ENCODE measurements at places on chromosomes 16 and 17. TPM values are rescaled to one million over a fixed set of nuclear protein-coding genes. Genes with fewer than 3 reads are reported as not detected.

DNA sequence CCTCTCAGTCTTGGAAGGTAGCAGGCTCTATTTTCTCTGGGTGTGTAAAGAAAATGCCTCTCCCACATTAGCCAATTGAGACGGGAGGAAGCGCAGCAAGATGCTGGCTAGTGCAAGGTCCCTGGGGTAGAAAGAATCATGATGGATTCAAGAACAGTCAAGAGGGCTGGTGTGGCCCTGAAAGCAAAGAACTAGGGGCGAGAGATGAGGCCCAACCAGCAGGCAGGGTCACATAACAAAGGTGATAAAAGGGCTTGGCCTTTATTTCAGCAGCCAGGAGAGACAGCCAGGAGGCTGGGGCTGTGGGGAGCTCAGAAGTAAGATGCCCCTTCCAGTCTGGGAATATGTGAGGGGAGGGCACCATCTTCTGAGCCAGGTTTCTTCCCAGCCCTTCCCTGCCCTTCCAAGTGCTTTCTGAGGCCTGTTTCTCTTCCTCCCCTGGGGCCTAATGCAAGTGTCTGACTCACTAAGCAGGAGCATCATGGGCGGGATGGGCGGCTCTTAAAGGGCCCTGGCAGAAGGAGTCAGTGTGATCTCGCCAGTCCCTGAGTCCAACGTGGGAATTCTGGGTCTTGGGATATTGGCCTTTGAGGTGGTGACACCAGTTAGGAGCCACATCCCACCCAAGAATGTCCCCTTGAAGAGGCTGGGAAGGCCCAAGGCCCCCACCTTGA is 3.9 kb upstream of the NLRC5 start:
- no peaks in the 10 kb centered on the region for H3K27me3 ChIP-seq
- H3K27ac ChIP-seq: no peak overlapping the region
- H3K4me3 ChIP-seq: no peak overlapping the region
- DNase-seq: peak; percentile 65
- H3K4me1 ChIP-seq: peaks cover 13% of the 10 kb centered on the region

DNA sequence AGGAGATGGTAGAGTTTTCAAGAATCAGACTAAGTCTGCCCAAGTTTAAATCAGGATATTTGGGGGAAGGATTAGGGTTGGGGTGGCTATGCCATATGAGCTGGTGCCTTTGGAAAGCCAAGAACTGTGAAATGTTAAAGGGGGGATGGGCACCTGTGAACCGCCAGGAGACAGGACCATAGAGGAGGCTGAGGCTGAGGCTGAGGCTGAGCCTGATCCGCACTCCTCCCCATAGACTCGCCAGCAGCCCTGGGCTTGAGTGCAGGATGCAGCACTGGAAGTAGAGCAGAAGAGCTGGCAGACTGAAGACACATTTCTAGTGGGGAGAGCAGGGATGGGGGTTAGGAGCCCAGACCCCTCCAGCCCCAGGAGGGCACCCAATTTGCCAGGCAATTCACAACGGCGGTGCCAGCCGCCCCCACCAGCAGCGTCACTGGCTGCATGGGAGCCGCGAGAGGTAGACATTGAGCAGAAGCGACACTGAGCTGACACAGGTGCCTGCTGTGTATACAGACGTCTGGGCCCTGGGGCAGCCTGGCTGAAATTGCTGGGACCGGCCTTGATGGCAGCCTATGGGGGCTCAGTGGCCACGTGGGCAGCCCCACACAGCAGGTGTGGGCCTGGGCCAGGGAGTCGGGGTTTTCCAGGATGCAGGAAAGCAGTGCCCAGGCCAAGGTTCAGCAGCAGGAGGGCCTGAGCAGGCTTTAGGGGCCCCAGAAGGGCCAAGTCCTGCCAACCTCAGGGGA is 9.2 kb downstream of the PIMREG start:
- H3K27me3 ChIP-seq: no peaks in the 10 kb centered on the region
- peaks cover 9% of the 10 kb centered on the region for H3K4me1 ChIP-seq
- no peaks in the 10 kb centered on the region for H3K36me3 ChIP-seq
- no peak for DNase-seq
- H3K4me3 ChIP-seq: no peak overlapping the region

SMTNL2 gene
- total RNA-seq: not detected

GRCh38 chr16:21084631-21085225 is 65.9 kb downstream of the DNAH3 start:
- no peaks in the 10 kb centered on the region for H3K27me3 ChIP-seq
- peaks cover 11% of the 10 kb centered on the region for H3K4me1 ChIP-seq
- no peaks in the 10 kb centered on the region for H3K36me3 ChIP-seq
- no peak overlapping the region for H3K27ac ChIP-seq
- no peak overlapping the region for H3K4me3 ChIP-seq

DNA sequence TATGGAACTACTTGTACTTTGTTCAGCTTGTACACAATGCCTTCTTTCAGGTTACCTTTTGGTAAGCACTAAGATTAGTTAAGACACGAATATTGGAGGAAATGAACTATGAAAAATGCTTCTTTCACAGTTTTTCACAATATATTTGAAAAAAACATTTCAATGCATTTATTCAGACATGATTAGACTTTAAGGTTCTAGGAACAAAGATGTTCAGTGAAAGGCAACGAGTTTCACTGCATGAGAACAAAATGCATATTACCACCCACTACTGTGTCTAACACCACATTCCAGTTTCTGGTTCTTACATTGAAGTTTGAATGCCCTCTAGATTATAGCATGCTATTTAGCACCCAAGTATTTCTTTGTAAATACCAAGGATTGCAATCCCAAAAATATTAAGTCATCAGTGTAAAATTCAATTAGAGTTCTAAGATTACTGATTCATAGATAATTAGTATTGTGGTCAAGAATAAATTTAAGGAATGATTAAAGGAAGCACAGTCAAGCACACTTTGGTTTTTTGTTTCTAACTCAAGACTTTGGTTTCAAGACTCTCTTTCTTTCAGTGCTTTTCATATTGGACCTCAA is 261.7 kb downstream of the CEP112 start:
- no peak overlapping the region for H3K4me3 ChIP-seq
- no peaks in the 10 kb centered on the region for H3K36me3 ChIP-seq
- H3K27ac ChIP-seq: no peak overlapping the region
- H3K4me1 ChIP-seq: peaks cover 11% of the 10 kb centered on the region
- no peaks in the 10 kb centered on the region for H3K27me3 ChIP-seq
- DNase-seq: no peak

- DNase-seq: no peak
- no peak overlapping the region for H3K27ac ChIP-seq
- peaks cover 7% of the 10 kb centered on the region for H3K4me1 ChIP-seq
- H3K27me3 ChIP-seq: no peaks in the 10 kb centered on the region
- H3K4me3 ChIP-seq: no peak overlapping the region
Measured at GRCh38 chr16:65315081-65315780, 193.4 kb upstream of the CDH11 start.

DNA sequence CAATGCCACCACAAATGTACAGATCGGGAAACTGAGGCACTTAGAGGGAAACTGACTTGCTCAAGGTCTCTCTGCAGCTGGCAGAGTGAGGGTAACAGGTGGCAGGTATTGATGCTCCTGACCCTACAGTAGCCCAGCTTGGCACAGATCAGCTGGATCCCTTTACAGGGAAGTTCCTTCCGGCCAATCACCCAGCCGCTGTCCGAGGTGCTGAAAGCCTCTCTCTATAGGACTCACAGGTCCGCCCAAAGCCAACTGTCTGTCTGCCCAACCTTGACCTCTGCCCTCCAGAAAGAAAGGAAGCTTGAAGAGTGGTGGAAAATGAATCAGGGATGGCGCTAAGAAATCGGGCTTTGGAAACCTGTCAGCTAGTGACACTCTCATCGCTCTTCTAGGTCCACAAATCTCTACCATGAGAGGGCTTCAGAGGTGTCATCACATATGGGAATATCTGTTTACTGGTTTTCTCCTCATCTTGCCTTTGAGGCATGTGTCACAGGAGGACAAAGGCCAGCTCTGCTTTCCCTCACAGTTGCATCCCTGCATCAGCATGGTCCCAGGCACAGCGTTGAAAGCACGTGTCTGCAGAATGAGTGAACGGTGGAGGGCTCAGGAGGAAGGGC is 246.2 kb downstream of the KATNIP start:
- no peak overlapping the region for H3K4me3 ChIP-seq
- no peaks in the 10 kb centered on the region for H3K4me1 ChIP-seq

GRCh38 chr16:84239909-84240308 is at the start of gene KCNG4:
Gene KCNG4 (minus strand): TSS chr16:84240012. CDS start chr16:84237485, 2,527 bp downstream.
- H3K4me1 ChIP-seq: no peaks in the 10 kb centered on the region
- H3K36me3 ChIP-seq: no peaks in the 10 kb centered on the region
- H3K4me3 ChIP-seq: no peak within 1 kb of the TSS
- DNase-seq: no peak
- H3K27ac ChIP-seq: no peak within 1 kb of the TSS

PIEZO1 gene
- 180 TPM for total RNA-seq

GRCh38 chr16:27449434-27450195 is 47.6 kb downstream of the IL21R start:
- H3K36me3 ChIP-seq: no peaks in the 10 kb centered on the region
- H3K4me3 ChIP-seq: no peak overlapping the region
- H3K27ac ChIP-seq: no peak overlapping the region
- no peaks in the 10 kb centered on the region for H3K4me1 ChIP-seq

DNA sequence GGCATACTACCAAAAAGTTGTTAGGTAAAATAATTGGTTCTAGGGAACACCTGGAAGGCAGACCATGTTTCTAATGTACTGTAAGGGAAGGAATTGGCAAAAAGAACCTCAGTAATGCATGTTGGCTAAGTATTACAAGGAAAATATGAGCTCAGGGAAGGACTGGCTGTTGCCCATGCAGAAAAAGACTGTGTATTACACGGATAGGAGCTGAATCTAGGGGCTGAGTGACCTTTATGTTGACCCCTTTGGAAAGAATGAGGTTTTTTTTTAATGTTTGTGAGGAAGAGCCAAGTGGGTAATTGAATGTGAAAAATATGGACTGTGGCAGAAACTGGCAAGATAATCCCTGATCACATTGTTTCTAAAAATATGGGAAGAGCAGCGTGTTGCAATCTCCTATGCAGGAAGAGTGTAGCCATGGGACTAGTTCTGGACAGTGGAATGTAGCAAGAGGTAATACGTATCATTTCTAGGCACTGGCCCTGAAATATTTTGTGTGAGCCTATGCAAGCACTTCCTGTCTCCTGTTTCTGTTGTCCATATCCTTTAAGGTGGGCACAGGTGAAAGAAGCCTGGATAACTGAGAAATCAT is 95.1 kb upstream of the CNTNAP4 start:
- no peak overlapping the region for H3K4me3 ChIP-seq
- no peaks in the 10 kb centered on the region for H3K36me3 ChIP-seq
- DNase-seq: no peak
- no peak overlapping the region for H3K27ac ChIP-seq
- H3K27me3 ChIP-seq: no peaks in the 10 kb centered on the region
- H3K4me1 ChIP-seq: no peaks in the 10 kb centered on the region

GRCh38 chr17:50186661-50187393 is 14.6 kb downstream of the COL1A1 start:
- H3K4me1 ChIP-seq: no peaks in the 10 kb centered on the region
- no peak overlapping the region for H3K4me3 ChIP-seq
- no peaks in the 10 kb centered on the region for H3K27me3 ChIP-seq
- DNase-seq: no peak
- no peak overlapping the region for H3K27ac ChIP-seq
- peaks cover 15% of the 10 kb centered on the region for H3K36me3 ChIP-seq

GRCh38 chr16:59973966-59974365 is 1239.8 kb upstream of the GOT2 start:
- no peak overlapping the region for H3K4me3 ChIP-seq
- no peaks in the 10 kb centered on the region for H3K4me1 ChIP-seq
- no peaks in the 10 kb centered on the region for H3K27me3 ChIP-seq

- H3K27ac ChIP-seq: no peak overlapping the region
- H3K4me3 ChIP-seq: no peak overlapping the region
- H3K27me3 ChIP-seq: no peaks in the 10 kb centered on the region
- H3K36me3 ChIP-seq: no peaks in the 10 kb centered on the region
- peaks cover 29% of the 10 kb centered on the region for H3K4me1 ChIP-seq
- no peak for DNase-seq
Measured at GRCh38 chr17:18970582-18971480, 18.9 kb downstream of the SLC5A10 start.

DNA sequence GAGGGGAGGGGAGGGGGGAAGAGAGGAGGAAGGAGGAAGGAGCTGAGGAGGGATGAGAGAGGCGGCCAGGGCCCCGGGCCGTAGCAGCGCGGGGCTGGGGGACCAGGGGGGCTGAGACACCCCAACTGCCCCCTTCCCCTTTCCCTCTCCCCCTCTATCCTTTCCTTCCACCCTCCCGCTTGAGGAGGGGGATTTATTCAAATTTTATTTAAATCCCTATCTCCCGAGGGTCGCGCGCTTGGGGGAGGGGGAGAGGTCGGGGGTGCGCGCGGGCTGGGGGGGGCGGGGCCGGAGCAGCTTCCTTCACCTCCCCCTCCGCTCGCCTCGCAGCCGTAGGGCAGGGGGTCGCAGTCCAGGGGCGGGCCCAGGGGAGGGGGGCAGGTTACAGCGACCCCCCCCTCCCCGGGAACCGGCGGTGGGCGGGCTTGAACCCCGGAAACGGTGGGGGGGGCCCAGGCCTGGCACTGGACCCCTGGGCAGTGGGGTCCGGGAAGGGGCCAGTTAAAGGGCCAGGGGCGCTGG is at the start of gene FBXL19:
FBXL19 (plus strand) TSS at position 19 of the 522 bp plus-strand sequence. CDS start 2,183 bp downstream, outside the sequence.
- peaks cover 7% of the 10 kb centered on the region for H3K4me1 ChIP-seq
- no peaks in the 10 kb centered on the region for H3K36me3 ChIP-seq
- DNase-seq: no peak
- H3K4me3 ChIP-seq: peak within 1 kb of the TSS; percentile 86
- H3K27ac ChIP-seq: peak within 1 kb of the TSS; percentile 78
- H3K27me3 ChIP-seq: no peaks in the 10 kb centered on the region

PRSS36 gene
- total RNA-seq: 0.51 TPM

- H3K27ac ChIP-seq: no peak overlapping the region
- H3K36me3 ChIP-seq: no peaks in the 10 kb centered on the region
- peaks cover 7% of the 10 kb centered on the region for H3K4me1 ChIP-seq
- no peak for DNase-seq
- no peaks in the 10 kb centered on the region for H3K27me3 ChIP-seq
- H3K4me3 ChIP-seq: no peak overlapping the region
Measured at GRCh38 chr17:32123782-32124181, 18.5 kb upstream of the RHOT1 start.

DNA sequence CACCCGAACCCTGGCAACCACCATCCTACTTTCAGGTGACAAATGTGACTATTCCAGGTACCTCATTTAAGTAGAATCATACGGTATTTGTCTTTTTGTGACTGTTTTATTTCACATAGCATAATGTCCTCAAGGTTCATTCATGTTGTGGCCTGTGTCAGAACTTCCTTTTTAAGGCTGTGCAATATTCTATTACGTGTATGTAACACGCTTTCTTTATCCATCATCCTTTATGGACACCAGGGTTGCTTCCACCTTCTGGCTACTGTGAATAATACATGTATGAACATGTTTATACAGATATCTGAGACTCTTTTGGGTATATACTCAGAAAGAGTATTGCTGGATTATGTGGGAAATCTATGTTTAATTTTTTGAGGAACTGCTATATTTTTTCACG is 28.7 kb upstream of the RSL1D1 start:
- H3K4me1 ChIP-seq: no peaks in the 10 kb centered on the region
- H3K4me3 ChIP-seq: no peak overlapping the region
- H3K27ac ChIP-seq: no peak overlapping the region
- DNase-seq: no peak
- peaks cover 41% of the 10 kb centered on the region for H3K36me3 ChIP-seq
- no peaks in the 10 kb centered on the region for H3K27me3 ChIP-seq

SSTR5 gene
- total RNA-seq: 0.51 TPM

DNA sequence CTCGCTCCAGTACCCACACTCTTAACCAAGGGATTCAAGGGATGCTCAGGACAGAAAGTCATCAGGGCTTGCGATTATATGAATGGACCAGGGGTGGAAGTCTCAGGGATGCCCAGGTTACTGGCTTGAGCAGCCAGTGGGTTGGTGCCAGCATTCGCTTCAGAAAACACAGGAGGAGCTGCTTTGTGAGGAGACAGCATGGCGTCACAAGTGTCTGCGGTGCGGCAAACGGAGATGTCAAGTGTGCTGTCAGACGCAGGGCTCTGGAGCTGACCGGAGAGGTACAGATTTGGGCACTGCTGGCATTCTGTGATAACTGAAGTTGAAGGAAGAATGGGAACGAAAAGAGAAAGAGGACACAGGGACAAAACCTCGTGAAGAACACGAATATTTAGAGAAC is 4.1 kb downstream of the MARCHF10 start:
- no peak overlapping the region for H3K4me3 ChIP-seq
- H3K36me3 ChIP-seq: no peaks in the 10 kb centered on the region

All from PC-3 (cell line).